Activated CD8-positive, alpha-beta memory T cell treated with anti-CD3 and anti-CD28 coated beads, Interleukin-2, amount 10 ng/mL, durations not matched to agents 7 days and 5 days (primary cell): ENCODE measurements at places on chromosomes 13 and 19. TPM values are rescaled to one million over a fixed set of nuclear protein-coding genes. Genes with fewer than 3 reads are reported as not detected.

Gene LIPE
- total RNA-seq, result 41.5 TPM

Gene PSG5
- not detected for total RNA-seq

Gene PCP2
- total RNA-seq, result 0.99 TPM

Gene WDR87
- not detected for total RNA-seq

Gene CEACAM21
- total RNA-seq, result 57.1 TPM

Gene ZNF66
- total RNA-seq, result 8.8 TPM

Gene FCAR
- not detected for total RNA-seq

Gene NLRP9
- total RNA-seq, result not detected

Gene COL5A3
- 0.09 TPM for total RNA-seq

Gene FAM83E
- 2.8 TPM for total RNA-seq

Gene ZSWIM9
- 12.3 TPM for total RNA-seq

Gene KATNAL1
- total RNA-seq, result 24.6 TPM

Gene GIPR
- 14.7 TPM for total RNA-seq

Gene SNRPD2
- total RNA-seq, result 602 TPM

Gene ADPRHL1
- total RNA-seq, result 1.3 TPM

Gene SIGLEC5
- total RNA-seq, result not detected

Gene FOXA3
- total RNA-seq, result not detected

Gene IGSF23
- not detected for total RNA-seq

Gene TINCR
- total RNA-seq, result 0.28 TPM

Gene ZNF442
- total RNA-seq, result 0.56 TPM

Gene ZNF415
- 0.61 TPM for total RNA-seq

Gene PDX1
- total RNA-seq, result not detected

Gene SLC25A30
- 28.4 TPM for total RNA-seq

Gene KCNK6
- total RNA-seq, result 13.5 TPM

Gene ZNF132
- total RNA-seq, result 5.8 TPM

Gene TMPRSS9
- not detected for total RNA-seq

Gene SLC1A6
- total RNA-seq, result not detected
